Fibroblast of villous mesenchyme (primary cell): ENCODE measurements at places on chromosomes 12 and 14. TPM values are rescaled to one million over a fixed set of nuclear protein-coding genes. Genes with fewer than 3 reads are reported as not detected.

- DNase-seq: peak; percentile 60
Measured at GRCh38 chr14:35632676-35633075, 98.7 kb downstream of the INSM2 start.

The PRB2 gene
- total RNA-seq: not detected in 2 replicates

DNA sequence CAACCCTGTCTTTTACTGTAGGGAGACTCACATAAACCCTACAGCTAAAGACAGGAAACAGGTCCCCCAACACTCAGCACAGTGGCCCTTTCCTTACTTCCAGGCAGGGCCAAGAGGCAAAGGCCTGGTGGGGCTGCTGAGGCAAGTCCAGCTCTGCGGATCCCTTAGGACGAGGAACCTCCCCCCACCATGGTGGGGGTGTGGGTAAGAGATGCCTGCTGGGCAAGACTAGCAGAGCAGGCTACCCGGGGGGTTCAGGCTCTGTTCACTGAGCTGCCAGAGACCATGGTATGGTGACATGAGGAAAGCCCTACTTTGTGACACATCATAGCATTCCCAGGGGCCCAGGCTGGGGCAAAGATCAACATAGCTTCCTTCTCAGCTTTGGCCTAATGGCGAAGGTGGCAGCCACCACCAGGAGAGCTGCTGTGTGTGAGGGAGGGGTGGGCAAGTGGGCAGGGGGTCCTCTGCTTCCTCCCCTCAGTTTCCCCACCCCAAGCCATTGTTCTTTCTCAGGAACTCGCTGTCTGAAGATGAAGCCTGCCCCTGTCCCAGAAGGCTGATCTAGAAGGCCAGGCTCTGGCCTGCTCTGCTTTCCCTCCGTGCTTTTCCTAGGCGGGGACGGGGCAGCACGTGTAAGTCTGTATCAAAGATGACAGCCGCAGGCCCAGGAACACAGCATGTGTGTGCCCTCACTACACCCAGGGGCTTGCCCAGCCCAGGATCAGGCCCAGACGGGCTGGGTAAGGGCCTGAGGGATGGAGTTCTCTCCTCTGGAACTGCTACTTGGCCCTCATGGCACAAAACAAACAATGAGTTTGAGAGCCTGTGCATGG is 10.1 kb upstream of the TINF2 start:
- no peak for DNase-seq

GRCh38 chr12:66931091-66931490 is 252.2 kb upstream of the GRIP1 start:
- no peak for DNase-seq

DNA sequence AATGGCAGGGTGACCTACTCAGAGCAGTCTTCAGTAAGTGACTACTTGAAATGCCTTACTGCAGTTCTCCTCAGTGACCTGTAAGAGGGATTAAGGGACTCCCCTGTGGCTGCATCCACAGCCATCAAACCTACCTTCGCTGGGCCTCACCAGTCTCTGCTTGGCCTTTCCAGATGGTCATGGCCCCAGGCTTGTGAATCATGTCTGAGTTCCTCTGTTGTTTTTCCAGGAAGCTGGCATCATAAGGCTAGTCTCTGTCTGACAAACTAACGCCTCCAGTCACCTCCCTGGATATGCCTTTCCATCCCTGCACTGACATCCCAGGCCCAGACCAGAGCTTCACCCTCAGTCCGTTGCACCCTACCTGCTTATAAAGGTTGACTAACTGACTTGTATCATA is 14.0 kb downstream of the RNASE2 start:
- no peak for DNase-seq

The FOXG1 gene
- total RNA-seq: under 0.01 TPM in 1 of 2 replicates, not detected in the other

GRCh38 chr14:53048631-53049030 is 97.8 kb upstream of the FERMT2 start:
- no peak for DNase-seq

- peak; percentile 19 for DNase-seq
Measured at GRCh38 chr14:35339761-35340406, 47.7 kb downstream of the PSMA6 start.

DNA sequence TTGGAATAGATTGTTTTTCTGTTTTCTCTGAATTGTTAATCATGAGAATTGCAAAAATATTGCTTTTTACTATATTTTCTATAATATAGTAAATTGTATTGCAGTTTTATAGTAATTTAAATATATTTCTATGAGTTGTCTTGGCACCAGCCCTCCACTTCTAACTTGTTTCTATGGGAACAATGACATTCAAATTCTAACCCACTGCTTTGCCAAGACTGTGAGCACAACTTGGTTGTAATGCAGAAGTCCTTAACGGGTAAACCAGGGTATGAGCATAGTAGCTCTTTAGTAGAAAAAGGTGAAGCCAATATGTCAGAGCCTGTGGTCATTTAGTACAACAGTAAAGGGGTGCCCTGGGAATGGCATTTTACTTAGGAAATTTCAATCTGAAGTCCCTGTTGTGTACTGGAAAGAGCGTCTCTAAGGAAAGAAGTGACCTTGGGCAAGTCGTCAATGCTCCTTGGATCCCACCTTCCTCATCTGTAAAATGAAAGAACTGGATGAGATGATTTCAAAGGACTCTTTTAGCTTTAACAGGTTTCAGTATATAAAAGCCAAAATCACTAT is 283.3 kb downstream of the ATP23 start:
- no peak for DNase-seq

The SYT1 gene
- total RNA-seq: 2.3 and 3.9 TPM in 2 replicates

The BCL11B gene
- total RNA-seq: not detected in 2 replicates

DNA sequence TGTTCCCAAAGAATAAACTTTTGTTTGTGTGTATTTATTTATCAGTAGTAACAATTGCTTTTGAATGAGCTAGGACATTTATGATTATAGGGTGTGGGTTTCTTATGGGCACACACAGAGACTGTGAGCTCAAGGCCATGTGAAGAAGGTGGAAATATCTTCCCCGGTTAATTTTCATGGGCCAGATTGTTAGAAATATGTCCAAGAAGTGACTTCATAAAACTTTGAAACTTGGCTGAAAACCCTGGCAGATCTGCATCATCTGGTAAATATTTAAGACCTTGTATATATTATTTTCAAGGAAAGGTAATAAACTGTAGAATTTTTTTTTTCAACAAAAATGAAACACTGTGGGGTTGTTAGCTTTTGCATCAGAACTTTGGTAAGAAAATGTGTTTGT is 53.5 kb upstream of the RNU6-8 start:
- DNase-seq: peak; percentile 69

DNA sequence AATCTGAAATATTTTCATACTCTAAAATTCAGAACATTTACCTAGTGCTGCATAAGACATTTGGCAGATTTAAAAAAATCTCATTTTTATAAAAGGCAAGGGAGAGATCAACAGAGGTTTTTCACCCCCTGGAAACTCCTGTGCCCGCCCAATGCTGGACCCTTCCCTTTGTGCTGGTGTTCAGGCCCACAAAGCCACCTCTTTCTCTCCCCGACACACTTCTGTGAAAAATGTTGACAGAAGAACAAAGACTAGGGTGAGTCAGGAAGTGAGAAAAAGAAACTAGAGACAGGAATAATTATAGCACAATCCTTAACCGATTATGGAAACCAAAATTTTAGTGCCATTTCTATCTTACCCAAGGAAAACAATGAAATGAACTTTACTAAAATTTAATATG is 197.7 kb upstream of the STXBP6 start:
- DNase-seq: no peak

The RNASE1 gene
- not detected in 2 replicates for total RNA-seq

DNA sequence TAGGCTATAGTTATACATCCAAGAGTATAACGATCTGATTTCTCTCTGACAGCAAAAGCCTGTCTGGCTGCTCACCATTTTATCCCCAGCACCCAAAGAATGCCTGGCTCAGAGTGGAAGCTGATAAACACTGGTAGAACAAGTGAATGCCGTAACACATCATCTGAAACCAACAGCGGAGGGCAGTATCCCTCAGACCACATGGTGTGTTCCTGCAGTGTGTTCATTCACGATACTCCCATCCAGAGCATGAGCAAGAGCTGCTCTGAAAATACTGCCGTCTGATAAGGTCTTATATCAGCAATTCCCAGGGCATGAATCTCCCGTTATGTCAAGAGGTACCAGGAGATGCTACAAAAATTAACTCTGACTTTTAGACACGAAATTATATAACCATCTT is 95.9 kb downstream of the TTC7B start:
- no peak for DNase-seq

GRCh38 chr12:90954428-90954827 is 548 bp downstream of the CCER1 start:
- DNase-seq: no peak

- no peak for DNase-seq
Measured at GRCh38 chr12:84607170-84607819, 305.3 kb downstream of the SLC6A15 start.

- DNase-seq: peak; percentile 61
Measured at GRCh38 chr12:6336889-6337853, 4.7 kb downstream of the TNFRSF1A start.

DNA sequence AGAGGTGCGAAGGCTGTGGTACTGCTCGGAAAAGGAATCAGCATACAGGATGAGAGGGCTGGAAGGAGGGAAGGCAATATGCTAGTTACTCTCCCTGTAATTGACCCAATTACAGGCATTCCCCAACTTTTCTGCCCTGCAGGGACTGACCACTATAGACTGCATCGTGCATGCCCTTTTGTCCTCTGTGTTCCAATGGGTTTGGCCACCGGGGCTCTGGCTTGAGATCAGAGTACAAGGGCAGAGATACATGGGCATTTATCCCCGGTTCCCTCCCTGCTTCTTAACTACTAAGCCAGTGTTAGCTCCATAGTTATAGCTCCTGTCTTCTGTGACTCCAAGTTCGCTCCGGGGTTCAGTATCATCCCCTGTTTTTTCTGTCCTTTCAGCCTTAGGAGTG is 59.7 kb downstream of the GTF2A1 start:
- DNase-seq: no peak

GRCh38 chr12:65728848-65729793 is 95.2 kb upstream of the HMGA2 start:
- peak; percentile 21 for DNase-seq
